WTC11 (cell line): ENCODE measurements at places on chromosomes 11 and 22.

GRCh38 chr11:86456075-86456939, 81.6 kb downstream of the CCDC81 start:
- peak; percentile 91 for DNase-seq

GRCh38 chr11:32131321-32131720, 40.4 kb downstream of the RCN1 start:
- no peak for DNase-seq

DNA sequence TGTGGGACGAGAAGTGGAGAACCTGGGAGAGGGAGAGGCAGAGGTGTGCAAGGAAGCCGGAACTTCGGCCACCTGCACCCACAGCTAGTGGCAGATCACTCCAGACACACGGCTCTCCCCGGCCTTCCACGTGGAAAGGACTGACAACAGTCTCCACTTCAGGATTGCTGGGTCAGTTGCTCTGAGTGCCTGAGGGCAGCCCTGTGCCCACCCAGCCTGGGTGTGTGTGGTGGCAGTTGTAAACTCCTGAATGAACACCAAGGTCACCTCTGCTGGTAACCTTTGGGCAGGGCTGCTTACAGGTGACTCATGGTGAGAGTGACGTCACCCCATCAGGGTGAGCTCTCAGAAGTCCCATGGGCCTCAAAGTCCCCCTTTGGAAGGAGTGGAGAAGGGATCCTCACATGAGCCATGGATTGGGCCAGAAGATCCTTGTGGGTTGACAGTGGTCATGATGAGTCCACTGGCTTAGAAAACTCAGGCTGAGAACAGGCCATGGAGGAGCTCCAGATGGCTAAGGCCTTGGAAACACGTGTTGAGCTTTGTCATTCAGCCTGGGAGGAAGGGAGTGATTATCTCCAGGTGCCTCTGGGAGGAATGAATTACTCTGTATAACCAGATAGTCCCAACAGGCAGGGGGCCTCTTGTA, 71.3 kb downstream of the BCR start:
- DNase-seq: no peak

GRCh38 chr11:72787216-72788104, 6.4 kb downstream of the STARD10 start:
- peak; percentile 88 for DNase-seq

DNA sequence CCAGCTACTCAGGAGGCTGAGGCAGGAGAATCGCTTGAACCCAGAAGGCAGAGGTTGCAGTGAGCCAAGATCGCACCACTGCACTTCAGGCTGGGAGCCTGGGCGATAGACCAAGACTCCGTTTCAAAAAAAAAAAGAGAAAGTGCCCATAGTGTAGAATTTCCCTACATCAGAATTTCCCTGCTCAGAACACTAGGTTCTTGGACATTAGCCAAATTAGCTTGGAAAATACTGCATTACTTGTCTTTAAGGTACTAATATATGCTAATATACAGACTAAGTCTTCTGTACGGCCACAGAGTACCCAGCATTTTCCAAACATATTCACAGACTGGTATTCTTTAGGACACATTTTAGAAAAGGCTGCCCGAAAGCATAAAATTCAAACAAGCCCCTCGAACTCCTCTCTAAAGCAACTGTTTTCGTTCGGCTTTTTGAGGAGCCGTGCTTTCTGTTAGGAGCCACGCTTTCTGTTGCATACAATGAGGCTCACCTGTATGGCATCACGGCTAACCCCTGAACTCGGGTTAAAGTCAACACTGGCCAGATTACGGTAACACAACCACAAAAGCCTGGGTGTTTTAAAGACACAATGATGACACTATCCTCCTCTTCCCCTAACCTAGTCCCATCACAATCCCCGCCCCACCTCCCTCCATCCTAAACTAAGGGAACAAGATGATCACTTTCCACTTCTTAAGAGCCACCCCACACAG, 18.4 kb downstream of the TNKS1BP1 start:
- DNase-seq: no peak

GRCh38 chr11:2750101-2750681, 50.4 kb upstream of the KCNQ1OT1 start:
- no peak for DNase-seq

GRCh38 chr11:1127664-1128162, 30.0 kb upstream of the MUC5AC start:
- no peak for DNase-seq

DNA sequence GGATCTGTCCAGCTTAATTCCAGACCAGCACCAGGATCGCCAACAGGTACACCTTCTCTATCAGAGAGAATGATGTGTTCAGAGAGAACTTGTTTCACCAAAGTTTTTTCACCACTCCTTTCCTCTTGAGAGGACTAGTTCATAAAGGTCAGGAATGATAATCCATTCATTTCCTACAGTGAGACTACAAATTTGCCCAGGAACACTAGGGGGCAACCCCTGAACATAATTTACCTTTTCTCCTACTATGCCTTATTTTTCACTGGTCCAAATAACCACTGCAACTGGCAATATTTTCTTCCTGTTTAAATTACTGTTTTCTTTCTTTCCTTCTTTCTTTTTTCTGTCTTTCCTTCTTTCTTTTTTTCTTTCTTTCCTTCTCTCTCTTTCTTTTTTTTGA, 22.5 kb downstream of the CAVIN3 start:
- DNase-seq: no peak

DNA sequence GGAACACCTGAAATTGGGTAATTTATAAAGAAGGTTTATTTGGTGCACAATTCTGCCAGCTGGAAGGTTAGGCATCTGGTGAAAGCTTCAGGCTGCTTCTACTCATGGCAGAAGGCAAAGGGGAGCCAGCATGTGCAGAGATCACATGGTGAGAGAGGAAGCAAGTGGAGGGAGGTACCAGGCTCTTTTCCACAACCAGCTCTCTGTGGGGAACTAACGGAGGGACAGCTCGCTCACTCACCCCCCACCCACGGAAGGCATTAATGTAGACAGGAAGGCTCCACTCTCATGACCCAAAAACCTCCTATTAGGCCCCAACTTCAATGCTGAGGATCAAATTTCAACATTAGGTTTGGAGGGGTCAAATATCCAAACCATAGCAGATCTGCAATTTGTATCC, 75.6 kb upstream of the ARHGAP32 start:
- no peak for DNase-seq

- DNase-seq: no peak
These were observed 45.2 kb downstream of the LGR4 start for GRCh38 chr11:27427183-27427980.

- DNase-seq: no peak
These were observed at the start of gene GLYATL2 for GRCh38 chr11:58844361-58845005. TSS of gene GLYATL2 (minus strand) at chr11:58844704. CDS start at chr11:58839612, 5,092 bp downstream.

DNA sequence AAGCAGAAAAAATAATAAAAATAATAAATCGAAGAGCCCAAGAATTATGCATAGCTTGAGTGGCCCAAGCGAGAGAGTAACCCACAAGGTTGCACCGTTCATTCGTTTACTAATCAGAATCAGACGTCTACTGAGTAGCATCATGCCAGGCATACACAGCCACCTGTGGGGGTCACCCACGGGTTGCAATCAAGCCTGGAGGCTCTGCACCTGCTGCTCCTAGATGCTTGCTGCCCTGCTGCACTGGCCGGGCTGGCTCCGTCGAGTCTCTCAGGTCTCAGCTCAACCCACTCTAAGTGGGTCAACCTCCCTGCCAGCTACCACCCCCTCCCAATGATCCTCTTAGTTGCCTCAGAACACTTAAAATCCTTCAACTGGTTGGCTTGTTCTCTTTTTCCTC, 2.0 kb upstream of the TESMIN start:
- DNase-seq: no peak

DNA sequence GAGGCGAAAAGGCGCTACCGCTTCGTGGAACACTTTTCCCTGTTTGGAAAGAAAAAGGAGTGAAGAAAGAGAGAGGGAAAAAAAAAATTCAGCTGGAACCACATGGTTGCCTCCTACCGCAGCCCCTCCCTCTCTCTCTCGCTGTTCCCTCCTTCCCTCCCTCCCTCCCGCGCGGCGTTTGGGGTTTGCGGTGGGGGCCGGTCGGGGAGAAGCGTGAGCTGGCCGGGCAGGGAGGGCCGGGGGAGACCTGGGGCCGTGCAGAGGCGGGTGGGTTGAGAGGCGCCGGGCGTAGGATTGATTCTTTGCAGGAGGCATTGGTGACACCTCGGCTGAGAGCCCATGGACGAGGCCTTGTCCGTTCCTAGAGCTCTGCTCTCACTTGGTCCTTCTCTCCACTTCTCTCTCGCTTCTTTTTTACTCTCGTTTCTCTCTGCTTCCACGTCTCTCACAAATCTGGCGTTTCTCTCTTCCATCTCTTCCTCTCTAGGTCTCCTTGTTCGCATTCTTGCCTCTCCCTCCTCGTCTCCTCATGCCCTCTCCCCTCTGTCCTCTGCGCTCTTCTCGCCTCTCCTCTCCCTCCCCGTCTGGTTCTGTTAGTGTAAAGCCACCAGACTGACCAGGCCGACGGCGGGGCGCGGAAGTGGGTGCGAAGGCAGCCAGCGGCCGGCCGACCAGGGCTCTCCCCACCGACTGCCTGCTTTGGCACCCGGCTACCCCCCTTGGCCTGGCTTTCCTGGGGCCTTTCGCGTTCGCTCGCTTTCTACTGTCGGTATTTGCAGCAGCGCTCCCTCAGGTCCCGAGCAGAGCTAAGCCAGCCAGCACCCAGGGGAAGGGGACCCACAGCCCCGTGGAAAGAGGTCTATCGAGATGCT, at the start of gene CLMP:
Gene CLMP, minus strand, starts transcription at position 61 of the 872 bp plus-strand sequence. CDS start 308 bp downstream, outside the sequence.
- peak; percentile 79 for DNase-seq

- DNase-seq: no peak
These were observed 7.1 kb downstream of the MPEG1 start for GRCh38 chr11:59205648-59206047.

GRCh38 chr11:596374-596773, 19.4 kb downstream of the IRF7 start:
- DNase-seq: no peak

DNA sequence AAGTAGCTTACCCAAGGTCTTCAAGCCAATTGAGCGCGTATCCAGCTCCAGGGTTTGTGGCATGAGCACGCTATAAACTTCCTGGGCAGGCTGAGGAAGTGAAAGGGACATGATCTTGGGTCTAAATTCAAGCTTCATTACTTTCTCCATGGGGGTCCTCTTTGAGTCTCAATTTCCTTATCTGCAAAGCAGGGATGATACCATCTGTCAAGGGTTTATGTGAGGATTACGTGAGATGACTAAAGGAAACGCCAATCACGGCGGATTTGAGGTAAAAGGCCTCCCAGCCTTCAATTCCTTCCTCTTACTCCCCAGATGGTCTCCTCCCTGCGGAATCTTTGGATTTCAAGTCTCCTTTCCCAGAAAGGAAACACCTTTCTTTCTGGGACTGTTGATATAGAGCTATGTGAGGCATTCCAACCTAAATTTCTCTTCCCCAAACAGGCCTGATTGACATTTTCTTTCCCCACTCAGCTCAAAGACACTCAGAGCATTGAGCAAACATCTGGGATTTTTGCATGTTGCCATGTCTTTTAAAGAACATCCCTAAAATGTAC, 474.4 kb downstream of the INSC start:
- DNase-seq: no peak

DNA sequence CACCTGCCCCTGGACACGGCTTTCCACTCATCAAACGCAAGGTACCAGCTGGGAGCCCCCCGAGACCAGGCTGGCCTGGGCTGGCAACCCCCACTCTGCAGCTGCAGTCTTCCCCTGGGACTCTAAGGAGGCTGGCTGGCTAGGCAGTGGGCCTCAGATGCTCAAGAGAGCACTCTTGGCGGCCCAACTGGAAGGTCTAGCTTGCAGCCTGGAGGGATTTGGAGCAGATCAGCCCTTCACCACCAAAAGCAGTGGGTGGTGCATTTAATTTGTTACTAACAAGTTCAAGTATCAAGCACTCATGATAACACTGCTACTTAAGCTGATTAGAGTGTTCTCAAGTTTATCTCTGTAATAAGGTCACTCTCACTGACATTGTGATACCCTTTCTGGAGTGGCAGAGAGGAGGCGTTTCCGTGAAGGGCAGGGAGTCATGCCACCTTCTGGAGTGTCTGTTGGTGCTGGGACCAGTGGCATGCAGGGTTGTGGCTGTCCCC, 21.5 kb downstream of the C22orf23 start:
- DNase-seq: no peak

- DNase-seq: no peak
These were observed 107.1 kb downstream of the GAB2 start for GRCh38 chr11:78310500-78310909.

GRCh38 chr11:8258289-8258688, 5.4 kb downstream of the LMO1 start:
- no peak for DNase-seq

GRCh38 chr11:20688761-20689160, 19.4 kb downstream of the NELL1 start:
- no peak for DNase-seq

GRCh38 chr11:67273260-67273990, 7.2 kb downstream of the GRK2 start:
- DNase-seq: peak; percentile 11

DNA sequence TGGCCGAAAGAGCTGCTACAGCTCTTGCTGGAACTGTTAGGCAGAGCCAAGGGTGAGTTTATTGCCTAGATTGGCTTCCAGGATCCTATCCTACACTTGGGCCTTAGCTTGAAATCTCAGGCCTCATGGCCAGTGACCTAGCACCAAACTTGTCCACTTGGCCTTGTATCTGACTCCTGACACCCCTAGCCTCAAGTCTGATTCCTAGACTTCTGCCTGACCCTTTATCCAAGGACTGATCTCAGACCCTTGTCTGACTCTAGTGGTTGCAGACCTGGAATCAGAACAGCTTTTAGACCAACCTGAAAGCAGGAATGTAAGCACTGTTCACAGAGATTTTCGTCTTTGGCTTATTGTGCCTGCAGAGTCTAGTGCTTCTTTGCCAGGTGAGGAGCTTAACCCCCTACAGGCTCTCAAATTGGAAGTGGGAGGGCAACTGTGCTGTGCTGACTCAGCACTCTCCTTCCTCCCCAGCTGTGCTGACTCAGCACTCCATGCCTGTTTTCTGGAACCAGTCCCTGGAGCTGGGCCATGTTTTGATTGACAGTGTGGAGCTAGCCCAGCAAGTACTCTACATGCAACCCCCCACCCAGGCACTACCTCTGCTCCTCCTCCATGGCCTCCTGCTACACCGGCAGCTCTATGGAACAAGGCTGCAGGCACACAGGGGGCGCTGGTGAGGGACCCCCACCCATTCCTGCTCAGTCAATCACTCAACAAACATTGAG, 35.1 kb downstream of the RRP8 start:
- DNase-seq: peak; percentile 61

GRCh38 chr11:1153951-1154493, 3.7 kb upstream of the MUC5AC start:
- DNase-seq: no peak

- DNase-seq: no peak
These were observed 389.1 kb downstream of the ETS1 start for GRCh38 chr11:128198216-128198772.

DNA sequence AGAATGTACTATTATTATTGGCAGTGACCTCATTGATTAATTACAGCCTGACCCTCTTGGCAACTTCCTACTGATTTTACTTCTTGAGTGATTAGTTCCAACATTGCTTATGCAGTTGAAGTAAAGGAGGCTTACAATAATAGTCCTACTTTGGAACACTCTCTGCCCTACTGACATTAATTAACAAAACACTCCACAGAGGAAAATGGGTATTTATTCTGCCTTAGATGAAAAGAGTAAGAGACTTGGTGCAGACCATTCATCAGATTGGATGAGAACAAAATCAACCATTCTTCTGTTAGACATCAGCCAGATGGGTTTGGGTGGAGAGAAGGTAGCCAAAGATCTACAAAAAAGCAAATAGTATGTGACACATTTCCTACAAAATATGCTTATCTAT, 363.8 kb downstream of the FAT3 start:
- DNase-seq: no peak

GRCh38 chr11:118896472-118896913, 12.8 kb downstream of the CXCR5 start:
- no peak for DNase-seq
